ENCODE measurements at places on chromosomes 6 and 20.

DNA sequence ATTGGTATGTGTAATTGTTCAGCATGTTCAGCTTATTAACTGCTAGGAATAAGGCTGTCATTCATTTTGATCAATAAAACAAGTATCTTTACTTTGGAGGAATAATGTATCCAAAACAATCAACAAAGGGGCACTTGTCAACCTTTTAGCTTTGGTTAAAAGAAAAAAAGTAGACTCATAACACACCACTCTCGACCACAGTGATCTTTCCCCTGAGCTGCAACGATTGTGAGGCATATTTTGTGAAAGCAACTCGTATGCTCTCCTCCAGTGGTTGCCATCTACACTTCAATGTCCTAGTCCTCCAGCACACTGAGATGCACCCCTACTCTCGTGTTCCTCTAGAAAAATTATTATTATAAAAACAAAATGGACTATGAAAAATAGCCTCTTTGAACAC is 60.1 kb upstream of the PDE7B start:
- DNase-seq: no peak

- DNase-seq: no peak
These were observed 174.8 kb downstream of the IBTK start for GRCh38 chr6:82072751-82073150.

GRCh38 chr6:47169785-47170616 is 127.9 kb upstream of the ADGRF1 start:
- DNase-seq: peak; percentile 18

- no peak for DNase-seq
These were observed 18.9 kb upstream of the CALHM5 start for GRCh38 chr6:116492331-116493067.

GRCh38 chr20:1526310-1526709 is 31.2 kb downstream of the SIRPD start:
- no peak for DNase-seq

DNA sequence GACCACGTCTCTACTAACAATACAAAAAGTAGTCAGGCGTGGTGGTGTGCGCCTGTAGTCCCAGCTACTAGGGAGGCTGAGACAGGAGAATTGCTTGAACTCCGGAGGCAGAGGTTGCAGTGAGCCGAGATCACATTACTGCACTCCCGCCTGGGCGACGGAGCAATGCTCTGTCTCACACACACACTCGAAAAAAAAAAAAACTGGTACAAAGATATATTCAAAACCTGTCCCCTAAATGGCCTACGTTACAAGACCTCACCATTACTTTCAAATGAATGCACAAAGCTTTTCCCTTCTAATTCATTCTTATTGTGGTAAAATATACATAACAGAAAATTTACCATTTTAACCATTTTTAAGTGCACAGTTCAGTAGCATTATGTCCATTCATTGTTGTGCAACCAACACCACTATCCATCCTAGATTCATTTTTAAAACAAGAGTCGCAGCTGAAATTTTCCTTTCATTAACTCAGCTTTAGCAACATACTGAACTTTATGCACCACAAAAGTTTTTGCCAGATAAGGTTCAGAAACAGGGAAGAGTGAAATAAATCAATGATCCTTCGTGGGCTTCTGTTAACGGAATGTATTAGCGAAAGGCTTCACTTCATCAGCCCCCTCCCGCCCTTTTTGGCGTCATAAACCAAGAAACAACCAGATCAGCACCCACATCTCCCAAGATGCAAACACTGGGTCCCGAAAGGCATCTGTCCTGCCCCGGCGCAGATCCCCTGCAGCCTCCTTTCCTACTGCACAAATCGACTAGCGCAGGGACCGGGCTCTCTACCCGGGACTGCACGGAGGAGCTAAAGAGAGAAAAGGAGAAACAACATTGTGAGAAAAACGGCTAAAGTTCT is 825 bp upstream of the FAM135A start:
- DNase-seq: no peak

- DNase-seq: no peak
These were observed 20.9 kb downstream of the FARS2 start for GRCh38 chr6:5282191-5282623.

- DNase-seq: no peak
These were observed 107.8 kb upstream of the CITED2 start for GRCh38 chr6:139482287-139482686.

DNA sequence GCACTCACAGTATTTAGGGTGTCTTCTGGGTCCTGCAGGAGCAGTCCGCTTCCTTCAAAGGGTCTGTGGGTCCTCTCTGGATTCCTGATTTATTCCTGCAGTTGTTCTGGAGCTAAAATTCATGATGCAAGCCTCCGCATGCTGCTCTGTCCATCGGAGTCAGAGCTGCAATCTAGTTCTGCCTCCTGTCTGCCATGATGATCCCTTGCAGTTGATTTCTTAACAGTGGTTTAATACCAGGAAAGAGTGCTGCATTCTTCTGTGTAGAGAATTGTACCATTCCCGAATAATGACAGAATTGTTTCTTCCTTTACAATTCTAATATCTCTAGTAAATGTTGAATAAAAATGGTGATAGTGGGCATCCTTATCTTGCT is 72.0 kb upstream of the B3GAT2 start:
- no peak for DNase-seq

DNA sequence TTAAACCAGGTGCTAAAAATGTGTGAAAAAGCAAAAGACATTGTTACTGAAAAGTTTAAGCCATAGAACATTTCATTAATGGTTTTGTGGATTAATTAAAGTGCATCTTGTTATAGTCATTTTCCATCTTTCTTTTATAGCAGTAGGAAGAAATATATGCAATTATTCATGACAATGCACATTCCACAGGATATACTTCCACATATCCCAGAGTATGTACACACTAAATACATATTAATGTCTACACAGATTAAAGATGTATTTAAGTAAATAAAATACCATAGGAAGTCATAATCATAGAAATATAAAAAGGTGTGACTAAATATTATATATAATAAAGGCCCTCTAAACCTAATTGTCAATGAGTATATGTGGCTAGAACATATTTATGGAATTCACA is 578.8 kb downstream of the PHF3 start:
- DNase-seq: no peak

DNA sequence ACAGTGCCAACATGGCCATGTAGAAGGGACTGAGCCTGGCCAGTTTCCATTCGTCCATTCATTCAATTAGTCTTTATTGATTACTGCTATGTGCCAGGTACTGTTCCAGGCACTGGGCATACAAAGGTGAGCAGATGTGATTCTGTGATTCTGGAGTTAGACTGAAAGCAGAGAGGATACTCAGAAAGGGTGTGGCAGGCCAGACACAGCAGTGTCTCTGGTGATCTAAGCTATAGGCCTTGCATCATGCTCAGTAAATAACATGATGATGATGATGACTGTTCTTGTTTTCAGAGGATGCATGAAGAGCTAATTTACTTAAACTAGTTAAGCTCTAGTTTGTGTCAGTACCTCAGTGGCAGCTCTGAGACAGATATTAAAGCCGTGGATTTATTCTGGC is 31.4 kb upstream of the FUCA2 start:
- no peak for DNase-seq

GRCh38 chr6:20565342-20565741 is 31.1 kb downstream of the CDKAL1 start:
- no peak for DNase-seq

DNA sequence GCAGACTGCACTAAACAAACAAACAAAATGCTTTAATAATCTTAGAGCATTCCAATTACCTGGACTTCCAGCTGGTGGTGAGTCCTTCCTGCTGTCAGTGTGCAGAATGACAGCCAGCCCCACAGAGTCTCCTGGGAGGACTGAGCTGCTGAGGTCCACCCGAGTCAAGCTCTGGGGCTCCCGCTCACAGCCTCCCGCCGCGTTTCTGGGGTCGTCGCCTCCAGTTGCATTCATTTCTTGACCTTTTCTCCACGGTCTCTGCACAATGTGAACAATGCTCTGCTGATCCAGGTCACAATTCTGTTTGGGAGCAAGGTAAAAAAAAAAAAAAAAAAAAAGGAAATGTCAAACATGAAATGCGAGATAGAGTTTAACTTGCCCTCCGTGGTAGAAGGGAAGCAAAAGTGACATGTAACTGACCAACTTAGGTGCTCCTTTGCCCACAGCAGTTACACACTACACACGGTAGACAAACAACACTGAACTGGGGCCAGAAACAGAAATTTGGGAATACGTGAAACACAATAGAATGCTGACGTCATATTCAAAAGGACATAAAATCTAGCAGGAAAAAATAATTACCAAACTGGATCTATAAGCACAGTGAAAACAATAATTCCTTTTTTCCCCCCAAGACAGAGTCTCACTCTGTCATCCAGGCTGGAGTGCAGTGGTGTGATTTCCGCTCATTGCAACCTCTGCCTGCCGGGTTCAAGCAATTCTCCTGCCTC is 464.9 kb downstream of the PRKN start:
- DNase-seq: no peak

- no peak for DNase-seq
These were observed 29.5 kb downstream of the LYRM4 start for GRCh38 chr6:5231289-5231688.

DNA sequence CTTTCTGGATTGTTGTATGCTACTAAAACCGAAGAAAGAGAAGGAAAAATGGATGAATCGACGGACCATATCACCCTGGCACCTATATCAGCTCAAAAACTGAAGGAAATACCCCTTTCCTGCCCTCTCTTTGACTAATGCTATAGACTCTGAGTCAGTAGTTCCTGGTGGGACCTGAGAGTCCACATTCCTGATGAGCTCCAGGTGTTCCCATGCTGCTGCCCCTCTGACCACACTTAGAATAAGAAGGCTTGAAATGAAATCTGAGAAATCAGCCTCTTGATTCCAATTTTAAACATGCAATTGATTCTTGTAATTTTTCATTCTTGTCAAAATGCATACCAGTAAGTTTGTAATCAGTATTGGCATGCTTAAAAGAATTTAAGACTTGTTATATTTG is 75.2 kb downstream of the PRL start:
- DNase-seq: no peak

- DNase-seq: no peak
These were observed 51.7 kb upstream of the HINT3 start for GRCh38 chr6:125904871-125905270.

GRCh38 chr6:163720460-163721235 is 306.1 kb downstream of the QKI start:
- no peak for DNase-seq

DNA sequence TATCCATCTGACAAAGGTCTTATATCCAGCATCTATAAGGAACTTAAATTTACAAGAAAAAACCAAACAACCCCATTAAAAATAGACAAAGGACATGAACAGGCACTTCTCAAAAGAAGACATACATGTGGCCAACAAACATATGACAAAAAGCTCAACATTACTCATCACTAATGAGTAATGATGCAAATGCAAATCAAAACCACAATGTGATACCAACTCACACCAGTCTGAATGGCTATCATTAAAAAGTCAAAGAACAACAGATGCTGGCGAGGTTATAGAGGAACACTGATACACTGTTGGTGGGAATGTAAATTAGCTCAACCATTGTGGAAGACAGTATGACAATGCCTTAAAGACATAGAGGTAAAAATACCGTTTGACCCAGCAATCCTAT is 13.9 kb downstream of the MACROD2 start:
- no peak for DNase-seq

DNA sequence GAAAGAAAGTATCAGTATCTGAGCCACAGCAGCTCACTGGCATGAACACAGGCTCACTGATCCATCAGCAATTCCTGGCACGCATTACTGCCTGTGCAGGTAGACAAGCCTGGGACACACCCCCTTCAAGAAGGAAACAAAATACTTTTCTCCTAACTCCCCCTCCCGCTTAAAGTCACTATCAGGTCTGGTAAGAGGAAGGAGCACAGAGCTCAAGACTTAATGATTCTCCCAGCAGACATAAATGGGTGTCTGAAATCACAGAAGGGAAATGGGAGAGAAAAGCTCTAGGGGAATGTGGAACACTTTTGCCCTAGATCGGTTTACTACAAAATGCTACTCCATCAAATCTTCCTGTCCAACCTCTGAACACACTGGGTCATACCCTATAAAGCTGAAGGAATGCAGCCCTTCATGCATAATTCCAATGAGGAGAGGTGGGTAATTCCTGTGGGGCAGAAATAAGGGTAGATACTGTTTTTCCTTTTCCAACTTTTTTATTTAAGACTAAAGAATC is at the start of gene ADGRF1:
ADGRF1 (minus strand) TSS at position 58 of the 517 bp plus-strand sequence. CDS start 13,271 bp downstream, outside the sequence.
- no peak for DNase-seq

DNA sequence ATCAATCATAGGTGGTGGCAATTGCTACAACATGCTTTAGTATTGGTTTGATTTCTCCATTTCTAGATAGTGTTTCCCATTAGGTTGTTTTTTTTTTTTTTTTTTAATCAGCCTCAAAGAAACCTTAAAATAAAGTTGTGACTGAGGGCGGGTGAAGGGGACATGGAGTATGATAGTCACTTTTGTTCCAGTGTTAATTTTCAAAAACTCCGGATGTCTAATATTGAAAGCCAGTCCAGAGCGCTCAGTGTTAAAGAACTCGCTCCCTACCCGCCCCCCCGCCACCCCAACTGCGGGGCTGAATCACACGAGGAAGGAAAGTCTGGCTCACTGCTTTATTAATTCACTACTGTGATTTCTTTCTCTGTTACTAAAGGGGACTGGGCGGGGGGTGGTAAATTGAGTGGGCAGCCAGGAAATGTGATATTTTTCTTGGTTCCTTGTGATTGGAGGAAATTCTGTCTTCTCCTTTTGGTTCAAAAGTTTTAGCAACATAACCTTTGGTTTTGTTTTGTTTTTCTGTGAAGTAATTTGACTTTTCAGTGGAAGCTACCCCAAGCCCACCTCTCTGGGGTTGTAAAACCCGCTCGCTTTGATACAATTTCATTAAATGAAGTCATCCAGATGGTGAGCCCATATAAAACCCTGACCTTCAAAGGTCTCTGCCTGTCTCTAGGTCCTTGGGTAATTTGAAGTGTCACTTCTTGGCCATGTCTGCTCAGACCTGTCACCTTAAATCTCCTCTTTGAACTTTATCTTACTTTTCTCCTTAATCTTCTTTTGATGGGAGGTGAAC is 38.0 kb downstream of the TNFAIP3 start:
- no peak for DNase-seq

- no peak for DNase-seq
These were observed 20.2 kb upstream of the TOX2 start for GRCh38 chr20:43894491-43894890.

GRCh38 chr6:56536536-56536935 is 106.2 kb downstream of the DST start:
- no peak for DNase-seq

GRCh38 chr20:1334761-1335160 is 5.8 kb upstream of the SDCBP2 start:
- DNase-seq: no peak

GRCh38 chr20:41969656-41970055 is 351.5 kb upstream of the CHD6 start:
- DNase-seq: no peak

- DNase-seq: peak; percentile 37
These were observed 43.5 kb downstream of the PANK2 start for GRCh38 chr20:3932681-3933080.

GRCh38 chr6:45930420-45931040 is 85.1 kb downstream of the CLIC5 start:
- DNase-seq: peak; percentile 36

All from globus pallidus (tissue), 1 donor.